Fibroblast of skin of right biceps (primary cell): ENCODE measurements at places on chromosomes 12 and 14.

- no peak for DNase-seq
These were observed 23.2 kb downstream of the GPR137C start for GRCh38 chr14:52575858-52576257.

DNA sequence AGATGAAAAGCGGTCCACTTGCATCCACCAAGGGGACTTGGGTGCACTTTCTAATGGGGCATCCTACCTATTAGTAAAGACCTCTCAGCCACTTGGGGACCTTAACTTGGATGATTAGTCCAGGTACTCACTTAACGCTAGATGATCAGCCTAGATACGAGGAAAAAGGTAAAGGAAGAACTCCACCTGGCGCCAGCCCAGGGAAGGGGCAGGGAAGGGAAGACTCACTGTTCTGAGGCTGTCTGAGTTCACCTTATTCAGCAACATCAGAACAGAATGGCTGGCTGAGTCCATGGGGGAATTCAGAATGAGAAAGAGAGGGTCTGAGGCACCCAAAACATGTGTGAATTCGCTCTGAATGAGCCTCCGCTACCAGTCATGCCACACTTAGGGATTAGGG, 7.1 kb downstream of the IL22 start:
- DNase-seq: no peak

DNA sequence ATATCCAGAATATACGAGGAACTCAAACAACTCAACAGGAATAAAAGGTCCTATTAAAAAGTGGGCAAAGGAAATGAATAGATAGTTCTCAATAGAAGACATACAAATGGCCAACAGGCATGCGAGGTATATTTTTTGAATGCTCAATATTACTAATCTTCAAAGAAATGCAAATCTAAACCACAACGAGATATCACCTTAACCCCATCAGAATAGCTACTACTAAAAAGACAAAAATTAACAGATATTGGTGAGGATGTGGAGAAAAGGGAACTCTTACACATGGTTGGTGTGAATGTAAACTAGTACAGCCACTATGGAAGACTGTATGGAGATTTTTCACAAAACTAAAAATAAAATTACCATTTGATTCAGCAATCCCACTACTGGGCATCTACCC, 99.2 kb downstream of the TMEM260 start:
- no peak for DNase-seq

- DNase-seq: no peak
These were observed 881.3 kb upstream of the SEL1L start for GRCh38 chr14:82414853-82415539.

- no peak for DNase-seq
These were observed 18.0 kb downstream of the LRTM2 start for GRCh38 chr12:1838205-1838993.

- peak; percentile 84 for DNase-seq
These were observed 6.8 kb downstream of the ART4 start for GRCh38 chr12:14836336-14837210.

- peak; percentile 81 for DNase-seq
These were observed 39.2 kb downstream of the SAMD4A start for GRCh38 chr14:54606178-54606577.

DNA sequence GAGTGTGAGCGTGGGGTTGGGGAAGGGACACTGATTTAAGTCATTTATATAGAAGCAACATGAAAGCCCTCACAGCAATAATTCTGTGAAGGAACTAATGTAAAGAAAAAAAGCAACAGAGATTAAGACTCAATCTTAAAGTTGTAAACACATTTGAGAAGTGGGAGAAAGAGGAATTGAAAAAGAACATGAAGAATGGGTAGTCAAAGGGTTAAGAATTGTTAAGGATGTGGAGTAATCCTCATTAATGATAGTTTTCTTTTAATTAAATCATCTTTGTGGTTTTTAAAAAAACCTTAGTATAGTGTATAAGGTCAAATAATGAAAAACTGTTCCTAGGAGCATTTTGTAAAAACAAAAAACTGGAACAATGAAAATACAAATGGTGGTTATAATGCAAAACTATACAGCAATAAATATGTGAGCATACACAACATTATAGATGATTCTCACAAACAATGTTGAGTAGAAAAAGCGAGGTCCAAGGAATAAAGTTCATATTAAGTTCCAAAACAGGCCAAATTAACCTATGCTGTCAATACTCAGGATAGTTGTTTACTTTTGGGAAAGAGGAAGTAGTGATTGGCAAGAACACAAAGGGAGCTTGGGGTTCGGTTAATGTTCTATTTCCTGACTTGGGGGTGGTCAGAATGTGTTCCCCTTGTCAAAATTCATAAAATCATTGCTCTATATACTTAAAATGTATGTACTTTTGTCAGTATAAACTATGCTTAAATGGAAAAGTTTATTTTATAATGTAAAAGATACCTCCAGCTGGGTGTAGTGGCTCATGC, 120.4 kb upstream of the ATF7IP start:
- no peak for DNase-seq

DNA sequence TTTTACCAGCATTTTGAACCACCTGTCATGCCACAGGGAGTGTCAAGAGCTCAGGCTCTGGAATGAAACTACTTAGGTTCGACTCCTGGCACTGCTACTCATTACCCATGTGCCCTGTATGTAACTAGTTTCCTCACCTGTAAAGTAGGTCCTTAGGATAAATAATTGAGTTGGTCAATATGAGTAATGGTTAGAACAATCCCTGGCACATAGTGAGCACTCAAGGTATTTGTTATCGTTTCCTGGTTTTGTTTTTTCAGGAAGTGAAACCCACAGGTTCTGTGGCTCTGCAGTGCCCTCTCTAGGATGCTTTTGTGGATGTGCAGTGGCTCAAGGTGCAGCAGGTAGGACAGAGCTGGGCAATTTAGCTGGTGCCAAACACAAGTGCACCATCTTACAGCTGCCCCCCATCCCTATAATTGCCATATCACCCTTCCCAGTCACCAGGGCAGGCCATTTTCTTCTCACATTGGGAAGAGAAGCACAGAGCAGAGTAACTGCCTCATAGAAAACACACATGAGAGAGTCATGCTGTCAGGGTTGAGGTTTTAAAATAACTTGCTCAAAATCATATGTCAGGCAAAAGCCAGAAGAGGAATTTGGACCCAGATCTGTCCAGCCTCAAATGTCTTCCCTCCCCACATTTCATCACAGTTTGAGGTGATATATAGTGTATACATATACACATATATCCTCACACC, 297.5 kb downstream of the RPAP3 start:
- no peak for DNase-seq

DNA sequence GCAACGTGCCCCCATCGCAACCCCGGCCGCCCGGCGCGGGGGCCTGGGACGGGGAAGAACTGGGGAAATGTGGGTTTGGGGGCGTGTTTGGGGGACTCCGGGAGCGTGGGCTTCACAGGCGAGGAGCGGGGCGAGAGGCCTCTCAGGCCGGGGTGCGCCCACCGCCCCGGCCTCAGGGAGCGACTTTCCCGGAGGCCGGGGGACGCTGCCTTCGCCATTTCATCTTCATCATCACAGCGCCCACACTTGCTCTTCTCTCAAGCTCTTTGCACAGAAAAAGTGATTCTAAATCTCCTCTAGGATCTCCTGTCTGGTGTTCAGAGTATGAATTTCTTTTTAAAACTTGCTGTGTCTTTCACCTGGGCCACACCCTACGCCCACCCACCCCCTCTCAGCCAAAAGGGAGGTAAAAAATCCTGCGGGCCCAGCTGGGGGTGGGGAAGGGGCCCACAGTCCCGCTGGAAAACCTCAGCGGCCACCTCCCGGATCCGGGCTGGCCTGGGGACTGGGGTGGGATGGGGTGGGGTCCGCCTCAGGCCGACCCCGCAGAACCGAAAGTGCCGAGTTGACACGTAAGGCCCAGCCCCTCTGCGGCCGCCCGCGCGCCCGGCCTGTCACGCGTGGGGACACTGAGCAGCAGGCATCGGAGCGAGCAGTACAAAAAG, 7.4 kb downstream of the CDKN1B start:
- DNase-seq: no peak

GRCh38 chr12:92762773-92763172, 60.0 kb downstream of the PLEKHG7 start:
- DNase-seq: no peak
